ENCODE measurements at places on chromosomes 6 and 20.

GRCh38 chr20:57680131-57680716 lies 29.6 kb downstream of the PMEPA1 start:
- no peak for DNase-seq

DNA sequence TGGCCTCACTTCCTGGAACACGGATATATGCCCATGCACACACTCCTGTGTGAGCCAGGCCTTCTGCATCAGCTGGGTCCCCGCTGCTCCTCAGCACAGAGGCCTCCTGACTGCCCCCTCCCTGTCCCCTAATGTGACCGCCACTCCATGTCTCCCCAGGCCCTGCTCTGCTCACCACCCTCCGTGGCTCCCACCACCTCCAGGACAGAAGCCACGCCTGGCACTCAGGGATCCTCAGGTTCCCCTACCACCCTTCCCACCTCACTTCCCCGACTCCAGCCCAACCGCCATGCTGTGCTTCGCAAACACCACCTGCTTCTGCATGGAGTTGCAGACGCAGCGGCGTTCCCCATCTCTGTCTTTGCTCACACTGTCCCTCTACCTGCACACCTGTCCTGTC lies 4.3 kb upstream of the SRC start:
- no peak for DNase-seq

- DNase-seq = no peak
These were observed 169.4 kb upstream of the JAG1 start for GRCh38 chr20:10843146-10843711.

GRCh38 chr6:67458265-67458664 lies 1176.8 kb upstream of the ADGRB3 start:
- no peak for DNase-seq

GRCh38 chr20:45823949-45824835 lies 2.9 kb downstream of the TNNC2 start:
- DNase-seq = no peak

- DNase-seq = peak; percentile 56
These were observed 427 bp downstream of the GINM1 start for GRCh38 chr6:149566410-149567193.

All from renal pelvis (tissue), 12 donors.